ENCODE measurements at places on chromosomes 16 and 17.

DNA sequence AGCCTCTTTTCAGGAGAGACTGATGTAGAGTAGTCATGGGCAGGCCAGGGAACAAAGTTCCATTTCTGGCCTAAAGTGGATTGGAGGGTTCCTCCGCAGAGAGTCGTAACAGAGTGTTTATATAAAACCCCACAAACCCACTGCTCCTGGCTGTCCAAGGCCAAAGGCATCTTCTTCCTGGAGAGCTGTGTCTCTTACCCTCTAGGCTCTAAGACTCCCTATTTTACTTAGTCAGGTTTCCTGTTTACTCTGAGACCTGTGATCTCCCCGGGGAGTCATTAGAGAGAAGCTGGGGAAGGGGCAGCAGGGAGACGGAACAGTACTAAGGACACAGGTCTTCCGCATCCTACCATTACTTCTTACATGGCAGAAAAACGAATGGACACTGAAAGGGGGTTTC is 69.5 kb downstream of the HIC1 start:
- no peak for DNase-seq

DNA sequence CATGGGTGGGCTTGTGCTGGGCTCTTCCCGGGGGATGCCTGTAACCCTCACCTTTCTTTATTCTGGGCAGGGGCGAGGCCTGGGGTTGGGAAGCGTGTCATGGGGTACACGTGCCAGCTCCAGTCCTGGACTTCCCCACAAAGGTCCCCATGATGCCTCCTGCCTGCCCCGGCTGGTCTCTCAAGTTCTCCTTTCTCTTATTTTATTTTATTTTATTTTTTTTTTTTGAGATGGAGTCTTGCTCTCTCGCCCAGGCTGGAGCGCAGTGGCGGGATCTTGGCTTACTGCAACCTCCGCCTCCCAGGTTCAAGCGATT is 8.6 kb downstream of the ATP2A3 start:
- no peak for DNase-seq

DNA sequence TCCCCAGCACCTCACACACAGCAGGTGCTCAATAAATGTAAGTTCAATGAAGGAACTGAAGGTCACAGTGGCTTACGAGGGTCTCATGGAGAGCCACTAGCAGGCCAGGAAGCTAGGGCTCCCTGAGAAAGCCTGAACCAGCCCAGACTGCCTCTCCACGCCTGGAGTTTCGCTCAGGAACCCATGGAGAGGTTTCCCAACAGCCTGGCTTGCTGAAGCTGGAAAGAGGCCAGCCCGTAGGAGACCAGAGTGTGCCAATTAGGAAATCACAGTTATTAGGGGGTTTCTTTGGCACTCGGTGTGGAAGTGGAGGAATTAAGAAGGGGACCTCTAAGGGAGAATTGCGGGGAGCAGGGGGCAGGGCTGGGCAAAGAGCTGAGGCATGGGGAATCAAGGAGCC is 36.3 kb upstream of the CACNG1 start:
- DNase-seq: no peak

DNA sequence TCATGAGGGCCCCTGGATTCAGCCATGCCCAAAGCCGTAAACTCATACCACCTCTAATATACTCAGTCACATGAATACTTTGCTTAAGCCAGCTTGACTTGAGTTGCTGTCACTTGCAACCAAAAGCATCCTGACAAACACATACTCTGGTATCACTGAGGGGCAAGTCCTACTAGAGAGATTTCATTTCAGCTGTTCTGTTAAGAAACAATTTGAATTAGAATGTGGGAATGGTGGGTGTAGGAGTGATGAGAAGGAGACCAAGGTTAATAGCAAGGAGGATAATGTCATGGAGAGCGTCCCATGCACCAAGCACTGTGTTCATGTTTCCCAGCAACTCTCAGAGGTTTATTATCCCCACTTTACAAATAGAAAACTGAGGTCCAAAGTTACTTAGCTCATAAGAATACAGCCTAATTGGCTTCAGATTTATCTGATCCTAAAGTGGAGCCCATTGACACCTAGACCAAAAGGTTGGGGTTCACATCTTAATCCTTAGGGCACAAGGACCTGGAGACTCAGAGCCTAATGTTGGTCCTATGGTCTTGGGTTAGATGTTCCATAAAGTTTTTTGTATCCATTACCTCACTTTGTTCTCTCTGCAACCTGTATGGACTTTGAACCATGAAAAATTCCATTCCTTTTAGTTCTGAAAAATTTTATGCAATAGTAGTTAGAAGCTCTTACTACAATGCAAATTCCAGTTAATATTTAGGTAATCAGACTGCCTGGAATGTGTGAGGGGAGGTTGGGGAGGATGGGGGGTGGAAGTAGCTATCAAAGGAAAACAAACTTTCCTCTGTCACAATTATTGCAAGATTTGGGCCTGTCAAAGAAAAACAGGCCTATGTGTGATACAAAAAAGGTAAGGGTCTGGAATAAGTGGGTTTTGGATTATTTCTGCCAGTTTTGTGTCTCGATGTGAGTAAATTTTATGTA is 105.9 kb downstream of the IRX3 start:
- no peak for DNase-seq

- DNase-seq: no peak
Measured at GRCh38 chr16:89828870-89829629, 775 bp downstream of the SPIRE2 start.

- DNase-seq: no peak
Measured at GRCh38 chr16:51388516-51388951, 237.5 kb upstream of the SALL1 start.

DNA sequence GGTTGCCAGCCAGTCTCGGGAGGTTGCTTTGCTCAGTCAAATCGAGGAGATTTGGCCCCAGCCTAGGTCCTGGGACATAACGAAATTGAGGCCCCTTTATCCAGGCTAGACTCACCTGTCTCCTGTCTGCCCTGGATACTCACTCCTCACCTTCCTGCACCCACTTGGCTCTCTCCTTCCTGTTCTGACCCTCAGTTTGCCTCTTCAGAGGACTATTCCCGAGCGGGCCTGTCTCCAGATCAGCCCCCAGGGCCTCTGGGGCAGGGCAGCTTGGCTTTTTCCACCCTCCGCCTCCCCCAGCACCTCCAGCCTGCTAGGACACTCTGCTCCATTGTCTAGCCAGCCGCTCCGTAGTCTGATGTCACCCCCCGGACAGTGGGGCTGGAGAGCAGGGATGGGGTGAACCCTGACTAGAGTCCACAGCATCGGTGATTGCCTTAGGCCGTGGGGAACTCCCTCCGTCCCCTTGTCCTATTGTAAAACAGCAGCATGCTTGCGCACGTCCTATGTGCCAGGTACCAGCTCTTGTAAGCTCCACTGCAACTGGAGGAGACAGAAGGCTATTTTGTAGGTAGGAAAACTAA is 8.8 kb downstream of the WFIKKN2 start:
- no peak for DNase-seq

DNA sequence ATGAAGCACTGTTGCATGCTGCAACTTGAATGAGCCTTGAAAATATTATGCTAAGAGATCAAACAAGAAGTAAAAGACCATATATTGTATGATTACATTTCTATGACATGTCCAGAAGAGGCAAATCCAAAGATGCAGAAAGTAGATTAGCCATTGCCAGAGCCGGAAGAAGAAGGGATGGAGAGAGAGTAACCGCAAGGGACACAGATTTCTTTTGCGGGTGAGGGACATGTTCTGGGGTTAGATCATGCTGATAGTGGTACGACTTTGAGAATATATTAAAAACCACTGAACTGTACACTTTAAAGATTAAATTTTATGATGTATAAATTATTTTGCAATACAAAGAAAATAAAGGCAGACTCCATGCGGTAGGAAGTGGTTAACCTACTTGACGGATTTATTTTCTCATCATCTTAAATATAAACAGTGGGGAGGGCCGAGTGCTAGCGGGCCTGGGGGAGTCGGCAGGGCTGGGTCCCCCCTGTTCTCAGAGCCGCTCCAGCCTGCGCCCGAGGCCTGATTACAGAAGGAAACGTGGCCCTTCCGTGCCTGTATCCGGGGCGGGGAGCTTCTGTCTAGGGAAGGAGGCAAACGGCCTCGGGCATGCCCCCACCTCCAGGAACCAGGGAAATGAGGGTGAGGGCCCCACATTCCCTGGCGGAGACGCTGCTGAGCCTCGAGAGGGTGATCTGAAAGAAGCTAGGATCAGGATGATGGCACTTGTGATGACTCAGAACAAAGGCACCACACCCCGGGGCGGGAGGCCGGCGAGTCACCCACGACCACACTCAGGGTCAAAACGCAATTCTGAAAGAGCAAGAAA is 48.0 kb downstream of the SHCBP1 start:
- no peak for DNase-seq

- DNase-seq: no peak
Measured at GRCh38 chr17:67265436-67266019, 20.5 kb upstream of the HELZ start.

GRCh38 chr16:2824626-2825025 is 5.5 kb upstream of the ZG16B start:
- DNase-seq: no peak

DNA sequence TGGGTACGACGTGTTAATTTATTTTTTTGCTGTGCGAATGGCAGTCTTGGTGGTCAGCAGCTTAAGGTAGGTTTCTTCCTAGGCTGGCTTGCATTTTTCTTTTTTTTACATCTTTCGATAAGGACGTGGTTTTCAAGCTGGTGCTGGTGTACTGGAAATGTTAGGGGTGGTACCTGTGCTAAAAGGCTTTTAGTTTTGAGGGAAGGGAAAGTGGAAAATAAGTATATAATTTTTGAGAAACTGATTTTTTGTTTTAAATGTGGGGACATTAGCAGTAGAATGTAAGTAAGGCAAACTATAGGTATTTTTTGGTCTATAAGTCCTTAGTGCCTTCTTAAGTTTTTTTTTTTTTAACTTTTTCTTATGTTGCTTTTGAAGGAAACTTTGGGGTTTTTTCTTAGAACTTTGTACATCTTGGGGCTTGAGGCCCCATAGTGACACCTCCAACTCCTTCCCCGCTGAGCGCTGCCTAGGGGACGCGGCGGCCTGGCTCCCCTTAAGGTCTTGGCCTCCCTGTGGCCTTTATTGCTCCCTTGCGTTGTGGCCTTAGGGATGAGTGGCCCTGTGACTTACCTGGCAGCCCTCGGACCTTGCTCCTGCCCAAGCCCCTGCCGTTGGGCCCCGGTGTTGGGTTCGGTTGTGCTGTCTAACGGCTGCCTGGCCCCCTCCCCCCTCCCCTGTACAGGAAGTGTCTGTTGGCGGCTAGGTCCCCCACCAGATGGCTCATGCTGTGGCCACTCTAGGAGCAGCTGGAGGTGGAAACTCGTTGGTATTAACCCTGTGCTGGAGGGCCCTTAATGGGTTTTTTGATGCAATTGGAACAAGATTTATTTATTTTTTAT is 88.0 kb upstream of the RPRML start:
- peak; percentile 71 for DNase-seq

- no peak for DNase-seq
Measured at GRCh38 chr17:65441053-65441605, 120.3 kb downstream of the AXIN2 start.

DNA sequence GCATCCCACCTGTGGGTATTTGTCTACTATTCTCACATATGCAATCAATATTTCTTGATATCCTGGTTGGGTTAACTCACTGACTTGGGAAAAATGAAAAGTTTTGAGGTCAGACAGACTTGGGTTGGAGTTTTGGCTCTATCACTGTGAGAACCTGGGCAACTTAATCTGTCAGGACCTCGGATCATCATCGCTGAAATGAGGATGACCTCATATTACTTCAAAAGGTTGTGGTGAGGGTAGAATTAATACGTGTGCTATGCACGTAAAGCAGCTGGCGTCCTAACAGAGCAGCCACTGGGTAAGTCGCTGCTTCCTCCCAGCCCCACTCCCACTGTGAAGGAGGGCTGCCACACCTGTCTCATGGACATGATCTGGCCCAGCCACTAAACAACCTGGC is 57.3 kb downstream of the COG7 start:
- no peak for DNase-seq

DNA sequence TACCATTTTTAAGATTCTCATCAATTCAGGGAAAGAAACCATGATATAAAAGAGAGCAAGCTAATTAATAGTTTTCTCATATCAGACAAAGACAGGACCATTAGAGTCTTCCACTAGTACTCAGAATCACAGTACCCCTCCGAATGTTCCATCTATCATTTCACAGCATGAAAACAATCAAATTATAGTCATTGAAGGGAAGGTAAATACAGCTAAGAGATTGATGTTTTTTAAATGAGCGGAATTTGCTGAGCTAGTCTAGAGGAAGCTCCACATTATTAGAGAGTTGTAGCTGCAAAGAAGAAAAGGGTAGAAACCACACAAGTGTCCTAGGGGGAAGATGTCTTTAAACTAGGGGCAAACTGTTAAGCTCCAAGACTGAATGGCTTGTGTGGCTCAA is 808.9 kb downstream of the CDH11 start:
- no peak for DNase-seq

DNA sequence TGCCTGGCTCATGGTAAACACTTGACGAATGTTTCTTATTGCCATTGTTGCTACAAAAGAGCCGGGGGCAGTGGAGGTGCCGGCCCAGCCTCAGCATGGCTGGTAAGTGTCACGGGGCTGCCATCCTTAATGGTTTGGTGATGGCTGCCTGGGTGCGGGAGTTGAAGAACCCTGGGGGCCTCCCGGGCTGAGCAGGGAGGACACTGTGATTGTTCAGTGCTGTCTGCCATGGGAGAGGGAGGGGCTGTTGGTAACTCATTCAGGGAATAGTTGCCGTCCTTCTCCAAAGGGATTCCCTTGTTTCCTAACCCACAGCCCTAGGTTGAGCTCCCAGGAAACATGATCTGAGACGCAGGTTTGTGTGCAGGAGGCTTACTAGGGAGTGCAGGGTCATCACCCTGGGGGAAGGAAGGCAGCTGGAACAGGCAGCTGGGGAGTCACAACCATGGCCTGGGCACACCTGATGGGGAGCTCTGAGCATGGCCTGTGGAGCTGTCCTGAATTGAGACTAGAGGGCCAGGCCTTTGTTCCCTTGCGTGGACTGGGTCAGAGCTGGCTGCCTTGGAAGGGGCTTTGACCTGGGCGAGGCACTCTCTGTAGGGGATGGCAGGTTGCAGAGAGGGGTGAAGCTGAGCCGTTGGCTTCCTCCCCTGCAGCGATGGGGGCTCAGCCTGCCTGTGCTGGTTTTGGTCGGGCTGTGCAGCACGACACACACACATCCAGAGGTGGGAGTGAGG is 85.7 kb downstream of the PLCG2 start:
- DNase-seq: no peak

DNA sequence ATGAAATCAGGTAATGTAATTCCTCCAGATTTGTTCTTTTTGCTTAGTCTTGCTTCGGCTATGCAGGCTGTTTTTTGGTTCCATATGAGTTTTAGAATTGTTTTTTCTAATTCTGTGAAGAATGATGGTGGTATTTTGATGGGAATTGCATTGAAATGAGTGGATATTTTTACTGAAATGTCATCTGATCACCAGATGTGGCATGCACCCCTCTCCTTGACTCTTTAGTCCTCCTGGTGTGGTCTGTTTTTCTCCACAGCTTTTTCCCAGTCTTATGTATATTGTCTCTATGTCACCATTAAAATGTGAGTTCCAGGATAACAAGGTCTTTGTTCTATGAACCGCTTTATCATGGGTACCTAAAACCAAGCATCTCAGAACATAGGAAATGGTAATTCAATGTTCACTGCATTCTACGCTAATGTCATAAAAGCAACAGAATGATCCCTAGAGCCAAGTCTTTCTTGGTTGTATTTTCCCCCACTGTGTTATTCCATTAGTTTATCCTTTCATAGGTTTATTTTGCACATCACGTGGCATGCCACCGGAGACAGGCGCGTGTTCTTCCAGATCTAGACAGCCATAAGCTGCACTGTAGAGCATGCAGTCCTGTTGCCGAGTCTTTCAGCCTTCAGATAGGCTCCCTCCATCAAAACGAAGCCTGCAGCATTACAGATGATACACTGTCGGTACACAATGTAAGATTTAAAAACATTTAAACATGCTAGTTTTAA is 172.5 kb downstream of the RPTOR start:
- DNase-seq: no peak

GRCh38 chr17:28747801-28748750 is 4.3 kb downstream of the TRAF4 start:
- DNase-seq: no peak
